Activated naive CD4-positive, alpha-beta T cell (primary cell): ENCODE measurements at places on chromosomes 7 and 10.
A peak's percentile ranks its signal among the peaks of the same experiment; 100 is the strongest.

GRCh38 chr7:106367018-106367420 lies 82.2 kb upstream of the NAMPT start:
- DNase-seq, result no peak

DNA sequence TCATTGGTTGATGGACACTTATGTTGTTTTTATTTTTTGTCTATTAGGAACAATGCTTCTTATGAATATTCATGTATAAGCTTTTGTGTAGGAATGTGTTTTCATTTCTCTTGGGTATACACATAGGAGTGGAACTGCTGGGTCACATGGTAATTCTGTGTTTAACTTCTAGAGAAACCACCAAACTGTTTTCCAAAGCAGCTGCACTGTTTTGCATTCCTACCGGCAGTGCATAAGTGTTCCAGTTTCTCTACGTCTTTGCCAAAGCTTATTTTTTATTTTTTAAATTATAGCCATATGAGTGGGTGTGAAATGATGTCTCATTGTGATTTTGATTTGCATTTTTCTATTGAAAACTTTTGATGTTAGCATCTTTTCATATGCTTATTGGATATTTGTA lies 51.3 kb downstream of the ADK start:
- no peak for DNase-seq

- DNase-seq, result no peak
These were observed 95.4 kb downstream of the TCF7L2 start for GRCh38 chr10:113045147-113046055.

GRCh38 chr7:130961128-130961601 lies 227.2 kb upstream of the KLF14 start:
- peak; percentile 47 for DNase-seq

- no peak for DNase-seq
These were observed 1.0 kb downstream of the ATE1 start for GRCh38 chr10:121926671-121927317.

DNA sequence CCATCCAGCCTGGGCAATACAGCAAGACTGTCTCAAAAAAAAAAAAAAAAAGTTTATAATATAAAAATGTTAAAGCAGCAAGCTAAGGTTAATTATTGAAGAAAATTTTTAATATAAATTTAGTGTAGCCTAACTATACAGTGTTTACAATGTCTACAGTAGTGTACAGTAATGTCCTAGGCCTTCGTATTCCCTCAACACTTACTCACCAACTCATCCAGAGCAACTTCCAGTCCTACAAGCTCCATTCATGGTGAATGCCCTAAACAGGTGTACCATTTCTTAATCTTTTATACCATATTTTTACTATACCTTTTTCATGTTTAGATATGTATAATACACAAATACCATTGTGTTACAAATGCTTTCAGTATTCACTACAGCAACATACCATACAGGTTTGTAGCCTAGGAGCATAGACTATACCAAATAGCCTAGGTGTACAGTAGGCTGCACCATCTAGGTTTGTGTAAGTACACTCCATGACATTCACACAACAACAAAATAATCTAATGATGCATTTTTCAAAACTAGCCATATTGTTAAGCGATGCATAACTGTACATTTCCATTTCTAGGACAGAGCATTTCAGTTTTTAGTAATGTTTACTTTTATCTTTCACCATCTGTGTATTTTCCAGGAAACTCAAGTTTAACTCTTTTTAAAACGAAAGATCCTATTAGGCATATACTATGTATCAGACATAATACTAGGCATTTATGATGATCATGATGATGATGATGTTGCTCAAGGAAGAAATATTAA lies 43.3 kb downstream of the CNOT4 start:
- DNase-seq, result no peak

- DNase-seq, result no peak
These were observed 181.4 kb upstream of the SHH start for GRCh38 chr7:155993420-155994278.
